CD4-positive, alpha-beta T cell treated with Interferon alpha-2 for 1 hour (primary cell): ENCODE measurements at places on chromosomes 5 and 9.

DNA sequence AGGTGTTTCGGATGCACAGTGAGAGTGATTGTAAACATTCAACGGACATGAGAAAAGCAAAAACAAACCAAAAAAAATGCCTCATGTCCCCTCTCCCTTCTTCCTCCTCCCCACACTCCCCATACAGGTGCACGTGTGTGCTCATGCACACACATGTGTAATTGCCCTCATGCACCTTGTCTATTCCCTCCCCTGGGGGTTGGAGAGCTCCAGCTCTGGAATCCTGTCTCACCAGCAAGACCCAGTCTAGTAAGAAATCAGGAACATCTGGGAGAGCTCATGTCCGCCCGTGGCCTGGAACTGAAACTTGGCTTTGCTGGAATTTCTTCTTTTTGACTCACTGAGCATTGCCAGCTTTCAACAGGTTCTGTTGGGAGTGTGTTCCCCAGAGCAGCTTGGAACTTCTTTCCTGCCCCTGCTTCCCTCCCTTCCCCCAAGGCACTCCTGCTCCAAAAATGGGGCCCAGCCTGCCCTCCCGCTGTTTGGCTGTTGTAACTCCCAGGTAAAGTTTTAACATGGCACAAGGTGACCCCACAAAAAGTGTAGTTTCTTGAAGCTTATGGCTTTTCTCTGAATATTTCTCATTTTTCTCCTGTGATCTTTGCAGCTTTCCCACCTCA is 190.1 kb downstream of the NR3C1 start:
- DNase-seq, result no peak

DNA sequence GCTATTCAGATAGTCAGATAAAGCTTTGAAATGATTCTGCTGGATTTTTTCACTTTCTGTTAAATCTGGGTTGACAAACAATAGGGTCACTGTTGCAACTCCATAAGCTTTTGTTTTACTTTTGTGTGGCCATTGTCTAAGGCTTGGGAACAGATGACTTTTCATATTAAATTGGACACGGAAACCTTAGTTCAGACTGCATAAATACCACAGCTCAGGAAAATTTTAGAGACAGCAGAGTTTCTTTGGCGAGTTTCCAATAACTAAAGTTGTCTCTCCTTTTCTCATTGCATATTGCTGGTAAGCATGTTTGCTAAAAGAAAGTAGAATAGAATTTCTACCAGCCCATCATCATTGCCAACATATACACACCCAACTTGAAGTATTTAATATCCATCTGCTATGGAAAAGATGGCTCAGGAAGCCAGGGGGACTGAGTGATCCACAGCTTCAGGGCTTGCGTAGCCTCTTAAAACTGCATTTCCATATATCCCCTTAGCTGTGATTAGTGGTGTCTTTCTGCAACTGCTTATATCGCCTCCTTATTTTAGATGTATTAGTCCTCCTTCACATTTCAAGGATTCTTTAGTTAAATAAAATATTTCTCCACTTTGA is 168.2 kb downstream of the ARHGAP26 start:
- DNase-seq, result no peak

- DNase-seq, result no peak
Observed at GRCh38 chr5:112681481-112681908, 56.2 kb upstream of the APC start.

DNA sequence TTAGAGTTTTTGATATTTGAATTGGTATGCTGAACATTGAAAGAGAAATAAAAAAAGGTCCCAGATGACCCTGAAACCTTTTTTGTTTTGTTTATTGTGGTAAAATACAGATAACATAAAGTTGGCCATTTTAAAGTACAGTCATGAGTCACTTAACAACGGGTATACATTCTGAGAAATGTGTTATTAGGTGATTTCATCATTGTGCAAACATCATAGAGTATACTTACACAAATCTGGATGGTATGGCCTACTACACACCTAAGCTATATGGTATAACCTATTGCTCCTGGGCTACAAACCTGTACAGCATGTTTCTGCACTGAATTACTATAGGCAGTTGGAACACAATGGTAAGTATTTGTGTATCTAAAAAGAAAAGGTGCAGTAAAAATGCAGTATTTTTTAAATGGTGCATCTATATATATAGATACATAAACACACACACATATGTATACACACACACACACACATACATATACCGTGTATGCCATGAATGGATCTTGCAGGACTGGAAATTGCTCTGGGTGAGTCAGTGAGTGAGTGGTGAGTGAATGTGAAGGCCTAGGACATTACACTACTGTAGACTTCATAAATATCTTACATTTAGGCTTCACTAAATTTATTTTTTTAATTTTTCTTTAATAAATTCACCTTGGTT is 31.0 kb downstream of the TTC1 start:
- no peak for DNase-seq

- DNase-seq, result no peak
Observed at GRCh38 chr5:4372481-4372880, 767.6 kb upstream of the ADAMTS16 start.

DNA sequence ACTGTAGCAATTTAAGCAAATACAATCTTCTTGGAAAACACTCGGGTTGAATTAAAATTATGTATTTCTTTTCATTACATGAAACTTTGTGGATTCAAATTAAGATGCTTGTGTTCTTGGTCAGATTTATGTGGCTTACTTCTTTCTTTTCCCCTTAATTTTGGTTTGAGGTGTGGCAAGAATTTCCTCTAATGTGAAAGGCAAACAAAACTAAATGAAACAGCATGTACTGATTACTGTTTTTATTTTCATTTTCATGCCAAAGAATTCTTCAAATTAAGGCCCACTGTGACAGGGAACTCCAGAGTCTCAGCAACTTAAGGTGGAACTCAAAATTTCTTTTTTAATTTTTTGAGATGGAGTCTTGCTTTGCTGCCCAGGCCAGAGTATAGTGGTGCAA is at the start of gene OMD:
OMD (minus strand) TSS at position 132 of the 400 bp plus-strand sequence. CDS start 6,913 bp downstream, outside the sequence.
- DNase-seq, result no peak

DNA sequence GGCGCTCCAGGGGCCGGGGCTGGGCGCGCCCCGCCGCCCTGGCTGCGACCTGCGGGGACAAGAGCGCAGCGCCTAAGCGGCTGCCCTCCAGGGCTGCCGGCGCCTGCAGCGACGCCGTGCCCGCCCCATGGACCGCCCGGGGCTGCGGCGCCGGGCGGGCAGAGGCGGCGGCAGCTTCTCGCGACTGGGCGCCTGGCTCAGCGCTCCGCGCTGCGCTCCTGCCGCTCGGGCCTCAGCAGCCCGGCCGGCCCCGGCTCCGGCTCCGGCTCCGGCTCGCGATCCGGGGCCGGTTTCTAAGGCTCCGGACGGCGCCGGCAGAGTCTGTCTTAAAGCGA is at the start of gene PITX1:
PITX1 (minus strand) TSS at position 328 of the 335 bp plus-strand sequence. CDS start 347 bp downstream, outside the sequence.
- no peak for DNase-seq

DNA sequence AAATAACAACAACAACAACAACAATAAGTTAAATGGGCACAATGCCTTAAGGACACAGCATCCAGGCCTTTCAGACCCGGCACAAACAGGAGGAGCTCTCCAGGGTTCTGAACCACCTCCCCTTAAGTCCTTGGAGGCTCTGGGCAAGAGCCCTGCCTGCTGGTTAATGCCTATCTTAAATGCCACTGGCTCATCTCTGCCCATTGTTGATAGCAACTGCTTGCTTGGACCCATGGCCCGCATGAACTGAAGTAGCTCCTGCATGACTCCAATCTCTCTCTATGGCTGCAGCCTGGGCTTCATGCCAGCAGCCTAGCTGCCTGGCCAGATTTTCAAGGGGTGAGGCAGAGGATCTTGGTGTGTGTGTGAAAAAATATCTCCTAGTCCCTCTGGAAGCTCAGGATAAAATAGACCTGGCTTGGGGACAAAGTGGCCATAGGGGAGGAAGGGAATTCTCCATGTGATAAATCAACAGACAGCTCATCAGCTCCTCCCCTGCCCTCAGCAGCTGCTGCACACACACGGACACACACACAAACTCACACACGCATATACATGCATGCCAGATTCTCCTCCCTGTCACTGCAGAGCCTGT is 27.4 kb downstream of the FAM219A start:
- no peak for DNase-seq

- DNase-seq, result no peak
Observed at GRCh38 chr5:143806579-143806978, 5.4 kb upstream of the HMHB1 start.

DNA sequence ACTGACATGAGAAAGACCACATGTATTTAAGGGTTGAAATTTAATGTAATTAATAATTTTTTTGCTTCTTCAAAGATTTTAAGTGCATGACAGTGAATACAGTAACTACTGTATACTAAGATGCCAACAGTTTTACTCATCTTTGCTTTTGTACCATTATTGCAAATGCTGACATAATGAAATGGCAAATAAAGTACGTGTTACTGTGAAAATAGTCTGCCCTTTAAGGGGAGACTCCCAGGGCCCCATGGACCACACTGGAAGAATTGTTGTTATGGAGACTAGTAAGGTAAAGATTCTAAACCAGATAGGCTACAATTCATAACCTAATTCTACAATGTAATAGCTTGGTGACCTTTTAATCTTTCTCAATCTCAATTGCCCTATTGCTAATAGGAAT is 84.7 kb downstream of the NR3C1 start:
- DNase-seq, result no peak

DNA sequence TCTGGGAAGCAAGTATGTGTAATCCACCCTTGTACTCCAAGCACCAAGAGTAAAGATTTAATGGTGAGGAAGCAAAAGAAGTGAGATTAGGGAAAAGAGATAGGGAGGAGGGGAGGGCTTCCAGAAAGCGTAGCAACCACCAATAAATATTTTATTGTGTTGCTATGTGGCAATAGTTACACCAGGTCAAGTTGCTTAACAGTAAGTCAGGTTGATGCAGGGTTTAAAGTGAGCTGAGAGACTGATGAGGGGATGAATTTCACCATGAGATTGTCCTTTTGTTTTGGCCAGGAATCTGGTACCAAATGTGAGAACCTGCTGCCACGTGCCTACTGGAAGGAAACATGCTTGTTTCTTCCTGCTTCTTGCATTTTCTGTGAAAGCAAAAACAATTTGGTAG is 62.7 kb downstream of the PCSK5 start:
- no peak for DNase-seq

DNA sequence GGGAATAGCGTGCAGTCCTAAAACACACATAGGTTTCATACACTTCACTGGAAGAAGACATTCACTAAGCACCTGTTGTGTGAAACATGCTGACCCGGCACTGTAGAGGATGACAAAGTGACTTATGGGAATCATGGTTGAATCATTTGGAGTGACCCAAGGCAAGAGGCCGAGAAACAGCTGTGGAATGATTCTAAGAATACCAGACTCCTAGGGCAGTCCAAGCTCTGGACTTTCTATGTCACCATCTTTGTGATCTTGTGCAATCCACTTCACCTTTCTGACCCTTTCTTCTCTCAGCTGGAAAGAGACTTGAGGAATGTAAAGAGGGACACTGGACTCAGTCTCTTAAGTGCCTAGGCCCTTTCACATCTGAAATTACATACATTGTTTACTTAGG is 13.1 kb downstream of the MSANTD3 start:
- no peak for DNase-seq

GRCh38 chr5:672329-673160 is 20.6 kb downstream of the TPPP start:
- DNase-seq, result peak; percentile 88
